Lower leg skin (tissue), 4 donors: ENCODE measurements at places on chromosomes 3 and 15.

DNA sequence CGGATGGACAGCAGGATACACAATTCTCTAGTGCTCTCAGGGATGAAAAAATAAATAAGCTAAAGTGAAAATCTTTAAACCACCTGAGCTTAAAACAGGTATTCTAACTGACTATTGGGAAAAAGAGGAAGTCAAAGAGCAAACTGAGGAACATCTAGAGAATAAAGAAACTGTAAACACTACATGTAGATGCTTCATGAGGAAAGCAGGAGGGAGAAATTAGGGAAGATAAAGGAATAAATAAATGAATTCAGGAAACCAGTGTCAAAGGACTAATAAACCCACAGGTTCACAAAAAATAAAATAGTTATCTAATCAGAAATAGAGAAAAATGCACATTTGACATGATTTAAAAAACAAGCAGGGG lies 525 bp upstream of the MCCC1 start:
- no peak for DNase-seq

GRCh38 chr3:60812502-60812901 lies 438.8 kb downstream of the FHIT start:
- DNase-seq = no peak

DNA sequence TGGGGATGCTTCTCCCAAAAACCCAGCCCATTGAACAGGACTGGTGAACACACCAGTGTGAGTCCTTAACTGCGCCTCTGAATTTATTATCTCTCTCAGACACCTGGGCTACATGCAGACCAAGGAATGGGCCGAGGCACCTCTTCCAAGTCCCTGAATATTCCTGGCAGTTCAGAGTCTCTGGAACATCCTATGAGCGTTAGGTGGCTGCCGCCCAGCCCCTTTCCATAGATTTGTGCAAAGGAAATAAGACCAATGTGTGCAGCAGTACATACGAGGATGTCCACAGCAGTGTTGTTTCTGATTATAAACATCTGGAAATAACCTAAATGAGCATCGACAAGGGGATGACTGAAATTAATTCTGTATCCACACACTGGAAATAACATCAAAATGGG lies 104.9 kb upstream of the RPL32 start:
- DNase-seq = no peak

DNA sequence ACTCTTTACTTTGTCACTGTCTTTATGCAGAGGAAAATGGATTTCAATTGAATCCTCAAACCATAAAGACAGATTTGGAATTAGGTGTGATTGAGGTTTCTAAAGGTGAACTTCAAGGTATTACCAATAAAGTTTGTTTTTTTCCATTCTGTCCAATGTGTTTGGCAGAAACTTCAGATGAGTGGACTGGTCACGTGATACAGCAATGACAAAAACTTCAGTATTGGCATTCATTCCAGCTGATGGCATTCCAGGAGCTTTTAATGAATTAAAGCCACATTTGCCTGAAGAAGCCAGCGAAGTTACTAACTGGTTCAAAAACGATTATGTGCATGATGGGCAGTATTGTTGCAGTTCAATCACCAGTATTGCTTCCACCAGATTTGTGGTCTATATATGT lies 4.5 kb upstream of the MASP1 start:
- DNase-seq = no peak

DNA sequence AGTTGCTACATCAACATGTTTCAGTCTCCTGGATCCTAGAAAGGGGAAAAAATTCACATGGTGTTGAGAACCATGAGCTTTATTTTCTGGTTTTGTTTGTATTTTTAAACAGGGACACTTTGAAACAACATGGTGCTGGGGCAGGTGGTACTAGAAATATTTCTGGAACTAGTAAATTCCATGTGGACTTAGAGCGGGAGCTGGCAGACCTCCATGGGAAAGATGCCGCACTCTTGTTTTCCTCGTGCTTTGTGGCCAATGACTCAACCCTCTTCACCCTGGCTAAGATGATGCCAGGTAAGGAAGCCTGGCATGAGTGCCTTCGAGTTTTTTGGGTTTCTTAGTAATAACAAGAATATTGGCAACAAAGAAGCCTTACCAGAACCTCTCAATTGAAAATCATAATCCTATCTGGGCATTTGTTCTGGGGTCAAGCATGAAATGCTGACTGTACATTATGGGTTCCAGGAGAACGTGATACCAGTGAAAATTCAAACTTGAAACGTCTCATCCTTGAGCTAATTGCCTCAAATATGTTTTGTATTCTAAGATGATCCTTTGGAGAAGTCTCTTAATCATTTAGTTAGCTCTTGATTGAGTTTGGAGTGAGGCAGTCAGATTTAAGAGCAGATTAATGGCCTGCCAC lies 7.9 kb downstream of the ALAS1 start:
- DNase-seq = no peak

- DNase-seq = no peak
Measured at GRCh38 chr15:84697236-84697990, 18.5 kb downstream of the SEC11A start.

- DNase-seq = no peak
Measured at GRCh38 chr15:63344731-63345390, 36.8 kb downstream of the CA12 start.

GRCh38 chr3:18987862-18988447 lies 160.4 kb upstream of the KCNH8 start:
- no peak for DNase-seq

DNA sequence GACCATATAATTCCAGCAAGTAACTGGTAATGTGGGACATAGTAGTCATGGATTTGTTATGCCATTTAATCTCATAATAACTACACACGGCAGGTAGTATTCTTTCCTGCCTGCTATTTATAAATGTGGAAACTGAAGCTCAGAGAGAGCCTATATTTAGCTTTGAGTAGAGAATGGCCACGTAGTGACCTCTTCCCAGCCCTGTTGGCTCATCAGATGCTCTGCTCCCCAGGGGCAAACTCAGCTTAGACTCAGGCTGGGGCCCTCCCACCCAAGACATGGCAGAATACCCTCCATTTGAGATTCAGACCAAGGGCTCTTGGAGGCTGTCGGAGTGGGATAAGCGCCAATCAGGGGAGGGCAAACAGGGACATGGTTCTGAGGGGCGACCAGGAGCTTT lies 17.3 kb upstream of the HDAC11 start:
- no peak for DNase-seq

- no peak for DNase-seq
Measured at GRCh38 chr15:60612400-60613048, 133.6 kb upstream of the ICE2 start.
